ENCODE measurements at places on chromosomes 12 and 14. TPM values are rescaled to one million over a fixed set of nuclear protein-coding genes. Genes with fewer than 3 reads are reported as not detected.

- H3K4me1 ChIP-seq, result no peaks in the 10 kb centered on the region
- DNase-seq, result no peak
- H3K36me3 ChIP-seq, result no peaks in the 10 kb centered on the region
- H3K27me3 ChIP-seq, result no peaks in the 10 kb centered on the region
These were observed 274.7 kb downstream of the TTC6 start for GRCh38 chr14:37870170-37870569.

DNA sequence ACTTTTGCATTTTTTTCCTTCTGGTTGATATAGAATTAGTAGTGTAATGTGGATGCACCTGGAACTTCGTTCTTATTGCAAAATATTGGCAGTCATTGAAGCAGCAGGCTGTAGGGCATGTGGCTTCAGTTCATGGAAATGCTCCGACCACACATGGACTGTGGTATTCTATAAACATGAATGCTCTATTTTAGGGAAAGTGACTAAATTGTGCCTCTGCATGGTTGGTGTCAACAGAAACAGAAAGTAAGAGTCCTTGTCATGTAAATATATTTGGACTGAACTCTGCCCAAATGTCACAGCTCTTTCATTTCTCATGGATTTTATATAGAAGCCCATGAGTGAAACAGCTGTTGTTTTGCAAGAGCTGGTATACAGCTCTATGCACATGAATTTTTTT, 917.0 kb downstream of the LRFN5 start:
- no peaks in the 10 kb centered on the region for H3K27me3 ChIP-seq
- DNase-seq, result no peak
- H3K36me3 ChIP-seq, result no peaks in the 10 kb centered on the region
- no peak overlapping the region for H3K27ac ChIP-seq

DNA sequence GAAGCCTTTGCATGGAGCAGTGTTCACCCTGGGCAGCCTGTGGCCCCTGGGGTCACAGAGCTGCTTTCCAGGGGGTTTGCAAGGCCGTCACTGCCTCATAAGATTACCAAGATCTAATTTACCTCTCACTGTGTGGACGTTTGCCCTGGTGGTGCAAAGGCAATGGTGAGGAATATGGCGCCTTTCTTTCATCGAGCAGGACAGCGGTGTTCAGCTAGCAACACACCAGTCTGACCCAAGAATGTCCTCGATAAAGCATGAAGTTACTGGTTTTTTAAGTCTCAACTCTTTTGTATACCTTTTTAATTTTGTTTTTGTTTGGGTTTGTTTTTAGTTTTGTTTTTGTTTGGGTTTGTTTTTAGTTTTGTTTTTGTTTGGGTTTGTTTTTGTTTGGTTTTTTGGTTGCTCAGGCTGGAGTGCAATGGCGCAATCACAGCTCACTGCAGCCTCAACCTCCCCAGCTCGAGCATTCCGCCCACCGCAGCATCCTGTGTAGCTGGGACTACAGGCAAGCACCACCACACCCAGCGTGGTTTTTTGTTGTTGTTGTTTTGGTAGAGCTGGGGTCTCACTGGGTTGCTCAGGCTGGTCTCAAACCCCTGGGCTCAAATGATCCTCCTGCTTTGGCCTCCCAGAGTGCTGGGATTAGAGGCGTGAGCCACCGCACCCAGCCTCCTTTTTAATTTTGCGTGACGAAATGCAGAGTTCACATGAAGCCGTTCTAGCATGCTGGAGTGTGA, 57.9 kb downstream of the PPP2R5C start:
- H3K27me3 ChIP-seq, result no peaks in the 10 kb centered on the region
- no peak overlapping the region for H3K4me3 ChIP-seq
- no peak for DNase-seq
- no peaks in the 10 kb centered on the region for H3K36me3 ChIP-seq
- H3K27ac ChIP-seq, result no peak overlapping the region
- H3K4me1 ChIP-seq, result no peaks in the 10 kb centered on the region

Gene CDK4
- 55.0 TPM for total RNA-seq

Gene HOXC11
- total RNA-seq, result 4.1 TPM

Gene CIROP
- total RNA-seq, result not detected

GRCh38 chr14:34329301-34329700, 132.7 kb downstream of the SPTSSA start:
- no peaks in the 10 kb centered on the region for H3K27me3 ChIP-seq
- H3K27ac ChIP-seq, result no peak overlapping the region
- no peaks in the 10 kb centered on the region for H3K36me3 ChIP-seq
- no peak for DNase-seq
- H3K4me3 ChIP-seq, result no peak overlapping the region
- H3K4me1 ChIP-seq, result no peaks in the 10 kb centered on the region

DNA sequence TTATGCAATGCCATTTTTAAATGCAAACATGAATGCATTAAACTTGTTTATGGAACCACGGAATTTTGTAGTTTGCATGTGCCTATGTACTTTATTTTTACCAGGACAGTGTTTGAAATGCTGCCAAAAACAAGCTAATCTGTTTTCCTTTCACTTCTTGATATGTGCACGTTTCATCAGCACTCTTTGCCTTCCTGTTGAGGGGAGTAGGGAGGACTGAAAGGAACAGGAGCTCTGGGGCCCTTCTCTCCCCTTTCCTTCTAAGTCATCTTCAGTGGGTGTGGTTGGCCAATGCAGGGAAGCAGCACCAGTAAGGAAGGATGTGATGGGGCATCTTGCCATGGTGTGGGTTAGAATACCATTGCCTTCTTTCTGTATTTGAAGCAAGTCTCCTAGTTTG, 12.1 kb upstream of the PPP4R4 start:
- H3K27ac ChIP-seq, result no peak overlapping the region
- H3K36me3 ChIP-seq, result no peaks in the 10 kb centered on the region

- peaks cover 3% of the 10 kb centered on the region for H3K4me1 ChIP-seq
- H3K4me3 ChIP-seq, result no peak overlapping the region
- DNase-seq, result no peak
- no peaks in the 10 kb centered on the region for H3K36me3 ChIP-seq
- no peak overlapping the region for H3K27ac ChIP-seq
- H3K27me3 ChIP-seq, result no peaks in the 10 kb centered on the region
These were observed 53.5 kb downstream of the DGLUCY start for GRCh38 chr14:91167380-91167770.

Gene CMA1
- 2.8 TPM for total RNA-seq

- DNase-seq, result no peak
- H3K27ac ChIP-seq, result no peak overlapping the region
- H3K36me3 ChIP-seq, result no peaks in the 10 kb centered on the region
- H3K4me1 ChIP-seq, result no peaks in the 10 kb centered on the region
- no peaks in the 10 kb centered on the region for H3K27me3 ChIP-seq
- no peak overlapping the region for H3K4me3 ChIP-seq
These were observed 66.9 kb upstream of the TBX3 start for GRCh38 chr12:114750917-114751316.

DNA sequence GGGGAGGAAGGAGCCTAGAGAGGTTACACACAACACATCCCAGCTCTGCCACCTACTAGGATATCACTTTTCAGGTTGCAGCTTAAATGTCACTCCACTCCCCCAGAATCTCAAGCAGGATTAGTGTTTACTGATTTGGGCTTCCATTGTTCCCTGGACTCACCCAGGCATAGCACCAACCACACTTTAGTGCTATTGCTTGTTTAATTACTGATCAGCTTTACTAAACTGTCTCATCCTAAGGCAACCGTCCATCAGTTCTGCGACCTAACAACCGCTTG, 6.1 kb upstream of the KRT18 start:
- H3K27ac ChIP-seq, result no peak overlapping the region
- no peaks in the 10 kb centered on the region for H3K36me3 ChIP-seq
- H3K4me3 ChIP-seq, result no peak overlapping the region
- no peaks in the 10 kb centered on the region for H3K27me3 ChIP-seq
- H3K4me1 ChIP-seq, result no peaks in the 10 kb centered on the region

DNA sequence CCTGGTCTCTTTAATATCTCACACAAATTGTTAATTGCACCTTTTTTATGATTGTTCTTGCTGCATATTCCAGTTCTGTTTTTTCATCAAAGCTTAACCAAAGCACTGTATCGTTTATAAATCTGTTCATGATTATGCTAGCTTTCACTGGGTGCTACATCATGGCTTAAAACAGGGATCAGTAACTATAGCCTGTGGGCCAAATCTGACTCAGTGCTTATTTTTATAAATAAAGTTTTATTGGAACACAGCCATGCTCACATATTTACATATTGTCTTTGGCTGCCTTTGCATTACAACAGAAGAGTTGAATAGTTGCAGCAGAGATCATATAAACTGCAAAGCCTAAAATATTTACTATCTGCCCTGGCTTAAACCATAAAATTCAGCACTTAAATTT, 183.4 kb upstream of the NRXN3 start:
- no peak overlapping the region for H3K4me3 ChIP-seq
- no peak for DNase-seq
- H3K27me3 ChIP-seq, result no peaks in the 10 kb centered on the region
- no peaks in the 10 kb centered on the region for H3K4me1 ChIP-seq
- no peak overlapping the region for H3K27ac ChIP-seq

DNA sequence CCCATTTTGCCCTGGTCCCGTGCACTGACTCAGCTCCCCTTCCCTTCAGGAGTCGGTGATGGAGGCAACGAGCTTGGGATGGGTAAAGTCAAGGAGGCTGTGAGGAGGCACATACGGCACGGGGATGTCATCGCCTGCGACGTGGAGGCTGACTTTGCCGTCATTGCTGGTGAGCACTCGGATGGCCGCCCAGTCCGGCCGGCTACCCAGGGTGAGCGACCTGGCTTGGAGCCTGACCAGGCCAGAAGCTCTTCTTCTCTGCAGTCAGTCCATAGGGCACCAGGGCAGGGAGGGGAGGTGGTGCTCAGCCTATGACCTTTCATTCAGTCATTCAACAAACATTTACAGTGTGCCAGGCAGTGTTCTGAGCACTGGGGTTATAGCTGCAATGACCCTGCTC, 39.8 kb downstream of the GPR68 start:
- no peak overlapping the region for H3K4me3 ChIP-seq
- H3K4me1 ChIP-seq, result no peaks in the 10 kb centered on the region
- H3K27ac ChIP-seq, result no peak overlapping the region
- H3K27me3 ChIP-seq, result no peaks in the 10 kb centered on the region
- no peak for DNase-seq

GRCh38 chr14:82070040-82070439, 536.4 kb upstream of the SEL1L start:
- H3K36me3 ChIP-seq, result no peaks in the 10 kb centered on the region
- no peak overlapping the region for H3K27ac ChIP-seq
- no peaks in the 10 kb centered on the region for H3K4me1 ChIP-seq
- H3K4me3 ChIP-seq, result no peak overlapping the region
- H3K27me3 ChIP-seq, result no peaks in the 10 kb centered on the region
- DNase-seq, result no peak

GRCh38 chr12:15209782-15210181, 11.4 kb downstream of the RERG start:
- no peak for DNase-seq
- peak overlapping the region; percentile 59 for H3K27ac ChIP-seq

Gene SMCO3
- 0.26 TPM for total RNA-seq

Gene PTPN6
- 42.3 TPM for total RNA-seq

Gene MTA1
- total RNA-seq, result 111 TPM

DNA sequence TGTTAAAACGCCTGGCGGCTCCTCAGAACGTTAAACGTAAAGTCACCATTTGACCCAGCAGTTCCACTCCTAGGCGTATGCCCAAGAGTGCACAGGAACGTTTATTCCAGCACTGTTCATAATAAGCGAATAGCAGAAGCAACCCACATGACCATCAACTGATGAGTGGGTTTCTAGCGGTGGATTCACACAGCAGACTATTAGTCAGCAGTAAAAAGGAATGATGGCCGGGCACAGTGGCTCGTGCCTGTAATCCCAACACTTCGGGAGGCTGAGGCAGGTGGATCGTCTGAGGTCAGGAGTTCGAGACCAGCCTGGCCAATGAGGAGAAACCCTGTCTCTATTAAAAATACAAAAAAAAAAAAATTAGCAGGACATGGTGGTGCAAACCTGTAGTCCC, 22.4 kb upstream of the FBRSL1 start:
- H3K27ac ChIP-seq, result no peak overlapping the region
- DNase-seq, result no peak
- no peaks in the 10 kb centered on the region for H3K27me3 ChIP-seq
- no peak overlapping the region for H3K4me3 ChIP-seq
- H3K36me3 ChIP-seq, result no peaks in the 10 kb centered on the region

- no peaks in the 10 kb centered on the region for H3K27me3 ChIP-seq
- H3K27ac ChIP-seq, result peak within 1 kb of the TSS; percentile 23
- peak; percentile 95 for DNase-seq
- peak within 1 kb of the TSS; percentile 13 for H3K4me3 ChIP-seq
These were observed at the start of gene BCL2L2 for GRCh38 chr14:23306412-23307145. Gene BCL2L2 (plus strand): TSS chr14:23306833. CDS start chr14:23307768, 935 bp downstream.

- H3K4me3 ChIP-seq, result no peak overlapping the region
- H3K27ac ChIP-seq, result no peak overlapping the region
- no peaks in the 10 kb centered on the region for H3K36me3 ChIP-seq
- peaks cover 12% of the 10 kb centered on the region for H3K4me1 ChIP-seq
- no peaks in the 10 kb centered on the region for H3K27me3 ChIP-seq
These were observed 70.7 kb downstream of the SUSD6 start for GRCh38 chr14:69682136-69682535.

- H3K4me1 ChIP-seq, result no peaks in the 10 kb centered on the region
- no peaks in the 10 kb centered on the region for H3K36me3 ChIP-seq
- no peak overlapping the region for H3K27ac ChIP-seq
- no peak for DNase-seq
- no peaks in the 10 kb centered on the region for H3K27me3 ChIP-seq
- no peak overlapping the region for H3K4me3 ChIP-seq
These were observed 985.3 kb downstream of the FLRT2 start for GRCh38 chr14:86515195-86515594.

DNA sequence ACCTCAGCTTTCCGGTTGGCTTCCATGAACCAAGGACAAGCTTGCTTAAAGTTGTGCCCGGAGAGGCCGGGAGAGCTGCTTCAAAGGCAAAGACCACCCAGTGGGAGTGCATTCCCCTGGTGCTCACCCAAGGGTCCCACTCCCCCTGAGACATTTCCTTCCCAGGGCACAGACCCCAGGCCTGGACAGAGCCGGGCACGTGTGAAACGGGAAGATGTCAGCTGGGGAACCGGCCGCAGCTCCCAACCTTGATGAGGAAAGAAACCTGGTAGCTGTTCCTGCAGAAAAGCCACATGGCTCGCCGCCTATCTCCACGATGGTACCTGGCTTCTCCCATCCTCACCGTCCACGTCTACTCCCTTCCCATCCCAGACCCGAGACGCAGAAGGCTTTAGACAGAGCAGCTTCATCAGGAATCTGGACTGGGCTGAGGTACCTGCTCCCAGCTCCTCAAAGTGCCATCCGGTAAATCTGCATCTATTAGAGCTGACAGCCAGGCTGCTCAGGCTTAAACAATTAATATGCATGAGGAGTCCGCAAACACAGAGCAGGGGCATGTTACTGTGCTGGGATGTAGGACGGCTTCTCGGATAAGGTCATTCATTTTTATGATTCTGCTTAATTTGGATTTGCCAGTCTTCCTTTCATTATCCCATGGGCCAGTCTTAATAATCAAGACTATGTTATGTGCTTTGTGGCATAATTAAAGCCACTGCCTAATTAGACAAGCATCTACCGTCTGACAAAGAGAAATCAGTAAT, 53.1 kb downstream of the GALNT9 start:
- DNase-seq, result no peak
- H3K27ac ChIP-seq, result no peak overlapping the region
- H3K27me3 ChIP-seq, result no peaks in the 10 kb centered on the region
- no peak overlapping the region for H3K4me3 ChIP-seq

DNA sequence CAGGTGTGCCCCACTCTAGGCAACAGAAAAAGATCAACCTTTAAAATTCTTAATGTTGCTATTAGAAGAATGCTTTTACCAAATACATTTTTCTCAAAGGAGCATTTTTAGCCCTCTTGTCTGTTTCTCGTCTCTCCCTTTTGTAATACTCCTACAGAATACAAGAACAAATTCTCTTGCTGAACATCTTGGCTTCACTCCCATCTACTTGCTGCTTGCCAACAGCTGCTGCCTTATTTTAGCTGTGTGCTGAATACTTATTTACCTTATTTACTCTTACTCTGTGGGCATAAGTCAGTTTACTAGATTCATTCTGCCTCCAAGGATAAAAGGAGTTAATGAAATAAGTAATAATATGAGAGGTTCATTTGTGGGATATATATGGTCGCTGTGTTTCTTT, 70.8 kb downstream of the POLR3B start:
- no peak overlapping the region for H3K4me3 ChIP-seq
- DNase-seq, result no peak
- no peaks in the 10 kb centered on the region for H3K4me1 ChIP-seq
